ENCODE measurements at places on chromosomes 7 and 10. TPM values are rescaled to one million over a fixed set of nuclear protein-coding genes. Genes with fewer than 3 reads are reported as not detected.

Gene PRKG1
- not detected for total RNA-seq

DNA sequence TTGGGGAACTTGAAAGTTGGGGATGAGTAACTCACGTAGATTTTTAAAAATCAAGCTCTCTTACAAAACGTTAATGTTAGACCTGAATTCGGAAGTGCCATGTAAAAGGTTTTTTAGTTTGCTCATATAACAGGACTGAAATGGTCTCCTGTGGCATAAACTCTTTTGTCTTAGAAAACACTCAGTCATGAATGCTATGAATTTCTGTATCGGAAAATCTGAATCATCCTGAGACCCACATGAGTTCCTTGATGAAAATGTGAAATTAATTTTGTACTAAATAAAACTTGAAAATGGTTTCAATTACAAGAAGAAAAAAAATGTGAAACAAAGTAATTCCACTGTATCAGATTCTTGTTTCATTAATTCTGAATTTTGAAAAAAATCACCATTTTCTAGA, 134.8 kb upstream of the BMPER start:
- no peaks in the 10 kb centered on the region for H3K36me3 ChIP-seq
- no peaks in the 10 kb centered on the region for H3K27me3 ChIP-seq
- H3K4me3 ChIP-seq, result no peak overlapping the region
- DNase-seq, result no peak
- H3K27ac ChIP-seq, result no peak overlapping the region
- H3K4me1 ChIP-seq, result no peaks in the 10 kb centered on the region

DNA sequence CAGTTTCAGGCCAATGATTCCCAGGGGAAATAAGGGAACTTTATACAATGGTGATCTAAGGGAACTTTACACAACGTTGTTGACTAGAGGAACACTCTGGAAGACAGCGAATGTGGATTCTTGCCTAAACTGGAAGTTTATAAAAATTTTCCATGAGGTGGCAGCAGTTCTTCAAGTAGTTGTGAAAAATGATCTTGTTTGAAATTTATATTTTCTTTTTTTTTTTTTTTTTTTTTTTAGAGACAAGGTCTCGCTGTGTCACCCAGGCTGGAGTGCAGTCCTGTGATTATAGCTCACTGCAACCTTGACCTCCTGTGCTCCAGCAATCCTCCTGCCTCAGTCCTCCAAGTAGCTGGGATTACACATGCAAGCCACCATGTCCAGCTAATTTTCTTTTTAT, 32.1 kb upstream of the GTF2I start:
- H3K27me3 ChIP-seq, result no peaks in the 10 kb centered on the region
- H3K36me3 ChIP-seq, result no peaks in the 10 kb centered on the region
- peaks cover 4% of the 10 kb centered on the region for H3K4me1 ChIP-seq

GRCh38 chr10:73743327-73743904, 756 bp upstream of the SEC24C start:
- H3K4me1 ChIP-seq, result peaks cover 36% of the 10 kb centered on the region
- DNase-seq, result no peak
- peaks cover 15% of the 10 kb centered on the region for H3K36me3 ChIP-seq
- H3K4me3 ChIP-seq, result peak overlapping the region; percentile 99

DNA sequence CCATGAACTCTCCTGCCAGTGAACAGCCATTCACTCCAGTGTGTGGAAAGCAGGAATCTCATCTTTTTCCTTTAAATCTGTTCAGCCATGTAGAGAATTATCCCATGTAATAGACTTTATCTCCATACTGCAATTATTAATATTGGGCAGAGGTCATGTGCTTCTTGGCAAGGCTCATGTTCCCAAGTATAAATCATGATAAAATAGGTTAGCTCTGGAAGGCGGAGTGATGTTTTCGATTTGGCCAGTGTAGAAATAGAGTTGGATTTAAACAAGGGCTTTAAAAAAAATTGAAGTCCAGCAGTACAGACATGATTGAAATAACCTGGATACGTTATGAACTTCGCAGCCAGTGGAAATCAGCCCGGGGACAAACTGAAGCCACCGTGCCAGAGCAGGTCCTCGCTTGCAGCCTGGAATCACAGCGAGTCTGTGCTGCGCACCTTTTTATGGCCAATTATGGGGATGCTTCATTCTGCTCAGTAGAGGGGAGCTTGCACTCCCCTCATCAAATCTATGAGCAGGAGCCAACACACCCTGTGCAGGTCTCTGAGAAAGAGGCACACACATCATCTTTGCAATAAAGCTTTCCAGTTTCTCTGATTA, 654.0 kb upstream of the MKI67 start:
- no peak overlapping the region for H3K4me3 ChIP-seq
- H3K27ac ChIP-seq, result no peak overlapping the region
- DNase-seq, result no peak
- H3K36me3 ChIP-seq, result no peaks in the 10 kb centered on the region

DNA sequence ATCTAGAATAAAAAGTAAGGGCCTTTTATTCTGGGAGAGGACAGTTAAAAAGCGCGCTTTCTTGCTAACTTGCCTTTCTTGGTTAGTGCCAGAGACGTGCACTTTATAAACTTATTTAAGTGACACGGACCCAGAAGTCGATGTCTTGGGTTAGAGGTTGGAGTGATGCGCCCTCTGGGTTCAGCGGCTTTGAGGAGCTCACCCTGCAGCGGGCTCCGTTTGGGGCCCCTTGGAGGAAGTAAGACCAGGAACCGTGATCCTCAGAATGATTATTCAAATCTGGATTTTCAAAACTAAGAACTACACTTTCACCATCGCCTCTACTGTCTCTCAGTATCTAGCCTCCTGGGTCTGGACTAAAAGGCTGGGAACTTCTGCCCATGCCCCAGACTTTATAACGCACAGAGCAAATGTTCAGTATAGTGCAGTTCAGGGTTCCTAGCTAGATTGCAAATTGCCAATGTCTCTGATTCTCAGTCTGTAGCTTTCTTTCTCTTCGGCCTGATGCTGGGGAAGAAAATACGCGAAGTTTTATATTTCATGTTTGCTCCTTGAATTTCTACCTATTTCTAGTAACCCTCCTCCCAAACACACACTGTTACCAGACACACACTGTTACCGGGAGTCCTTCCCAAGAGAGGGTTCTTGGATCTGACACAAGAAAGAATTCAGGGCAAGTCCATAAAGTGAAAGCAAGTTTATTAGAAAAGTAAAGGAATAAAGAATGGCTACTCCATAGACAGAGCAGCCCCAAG, 18.6 kb upstream of the SMO start:
- peak overlapping the region; percentile 64 for H3K4me3 ChIP-seq
- H3K27me3 ChIP-seq, result peaks cover 34% of the 10 kb centered on the region
- H3K4me1 ChIP-seq, result peaks cover 15% of the 10 kb centered on the region
- H3K36me3 ChIP-seq, result no peaks in the 10 kb centered on the region

DNA sequence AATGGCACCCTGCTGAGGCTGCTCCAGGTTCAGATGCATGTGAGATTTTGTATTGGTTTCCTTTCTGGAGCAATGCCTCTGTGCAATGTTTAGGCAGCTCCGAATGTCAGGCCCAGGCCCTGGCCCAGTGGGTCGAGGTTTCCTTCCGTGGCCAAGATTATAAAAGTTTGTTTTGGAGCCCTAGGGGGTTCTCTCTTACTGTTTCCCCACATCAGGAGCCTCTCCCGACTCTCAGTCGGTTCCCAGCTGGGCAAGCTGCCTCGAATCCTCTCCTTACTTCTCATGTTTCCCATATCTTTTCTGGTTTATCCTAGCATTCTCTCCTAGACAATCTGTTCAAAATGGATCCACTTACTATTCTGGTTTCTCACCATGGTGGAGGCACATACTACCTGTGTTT, 11.0 kb downstream of the TMEM140 start:
- H3K27ac ChIP-seq, result no peak overlapping the region
- DNase-seq, result no peak
- H3K4me1 ChIP-seq, result peaks cover 39% of the 10 kb centered on the region
- no peaks in the 10 kb centered on the region for H3K27me3 ChIP-seq
- H3K36me3 ChIP-seq, result peaks cover 91% of the 10 kb centered on the region

- DNase-seq, result peak; percentile 59
- H3K27me3 ChIP-seq, result no peaks in the 10 kb centered on the region
- peaks cover 28% of the 10 kb centered on the region for H3K36me3 ChIP-seq
- H3K4me3 ChIP-seq, result peak overlapping the region; percentile 34
- peaks cover 56% of the 10 kb centered on the region for H3K4me1 ChIP-seq
These were observed 6.0 kb downstream of the IL15RA start for GRCh38 chr10:5971315-5971832.

DNA sequence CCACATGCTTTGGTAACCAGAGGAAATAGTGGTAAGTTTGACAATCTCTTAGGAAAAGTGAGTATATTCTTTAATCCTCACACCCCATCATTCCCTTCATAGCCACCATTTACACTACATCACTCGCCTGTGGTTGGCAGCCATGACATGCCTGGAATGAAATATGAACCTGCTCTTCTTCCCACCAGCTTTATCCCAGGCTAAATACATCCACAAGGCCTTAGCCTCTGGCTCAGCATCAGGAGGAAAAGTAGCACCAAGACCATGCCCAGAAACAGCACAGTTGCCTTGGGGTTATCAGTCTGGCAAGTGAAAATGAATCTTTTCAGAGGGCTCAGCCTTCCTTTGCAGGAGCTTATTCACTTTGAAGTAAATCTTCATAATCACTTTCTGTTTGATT, 40.3 kb downstream of the SGCE start:
- no peaks in the 10 kb centered on the region for H3K27me3 ChIP-seq
- no peak for DNase-seq
- H3K4me1 ChIP-seq, result peaks cover 2% of the 10 kb centered on the region
- no peaks in the 10 kb centered on the region for H3K36me3 ChIP-seq
- no peak overlapping the region for H3K4me3 ChIP-seq
- H3K27ac ChIP-seq, result no peak overlapping the region

DNA sequence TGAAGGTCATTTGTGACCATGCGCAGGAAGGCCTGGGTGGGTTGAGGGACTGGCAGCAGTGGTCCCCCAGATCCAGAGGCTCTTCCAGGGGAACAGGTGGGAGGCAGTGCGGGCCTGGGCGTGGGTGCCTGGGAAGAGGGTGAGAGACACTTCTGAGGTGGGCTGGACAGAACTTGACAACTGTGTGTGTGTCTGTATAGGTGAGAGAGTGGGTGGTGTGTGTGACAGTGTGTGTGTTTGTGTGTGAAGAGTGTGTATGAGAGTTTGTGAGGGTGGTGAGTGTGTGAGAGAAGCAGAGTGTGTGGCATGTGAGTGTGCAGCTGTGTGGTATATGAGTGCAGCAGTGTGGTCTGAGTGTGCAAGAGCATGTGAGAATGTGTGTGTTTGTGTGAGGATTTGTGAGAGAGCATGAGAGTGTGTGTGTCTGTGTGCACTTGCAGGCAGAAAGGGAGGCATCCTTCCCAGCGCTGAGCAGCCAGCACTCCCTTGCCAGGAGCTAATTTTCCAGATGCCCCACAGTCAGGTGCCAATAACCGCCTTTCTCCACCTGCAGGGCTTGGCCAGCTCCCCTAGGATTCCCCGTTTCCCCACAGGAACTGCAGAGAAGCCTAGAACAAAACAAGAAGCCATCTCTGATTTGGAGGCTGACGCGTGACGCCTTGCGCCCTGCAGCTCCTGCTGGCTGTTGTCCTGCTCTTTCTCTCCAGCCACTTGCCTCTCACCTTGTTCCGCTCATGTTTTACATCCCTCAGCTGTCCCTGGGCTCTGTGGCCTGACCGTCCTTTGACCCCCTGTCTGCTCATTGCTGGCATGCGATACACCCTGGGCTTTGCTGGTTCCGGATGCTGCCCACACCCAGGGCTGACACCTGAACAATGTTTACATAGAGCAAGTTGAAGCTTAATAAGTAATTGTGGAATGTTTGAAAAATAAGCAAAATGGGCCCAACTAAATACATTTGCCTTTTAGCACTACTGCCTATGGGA, 88.0 kb downstream of the TMEM178B start:
- H3K27me3 ChIP-seq, result peaks cover 4% of the 10 kb centered on the region
- DNase-seq, result no peak
- H3K27ac ChIP-seq, result no peak overlapping the region
- no peak overlapping the region for H3K4me3 ChIP-seq
- no peaks in the 10 kb centered on the region for H3K36me3 ChIP-seq

Gene KLF6
- 208 TPM for total RNA-seq

DNA sequence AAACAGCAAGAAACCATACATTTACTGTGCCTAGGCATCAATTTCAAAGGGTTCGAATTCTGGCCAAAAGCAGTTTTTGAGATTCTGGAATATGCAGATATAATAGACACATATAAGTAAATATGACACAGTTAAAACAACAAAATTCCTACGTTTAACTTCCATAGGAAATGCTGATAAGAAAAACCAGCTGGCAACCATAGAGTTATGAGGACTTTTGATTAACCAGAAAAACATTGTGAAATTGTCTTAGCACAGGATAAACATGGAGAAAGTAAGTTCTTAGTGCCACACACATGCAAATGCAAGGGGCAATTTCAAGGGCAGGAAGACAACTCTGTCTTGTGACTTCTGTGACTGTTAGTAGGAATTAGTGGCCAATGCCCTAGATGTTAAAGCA, 702.1 kb downstream of the TNS3 start:
- H3K27me3 ChIP-seq, result no peaks in the 10 kb centered on the region
- H3K36me3 ChIP-seq, result no peaks in the 10 kb centered on the region
- DNase-seq, result no peak

Measured in activated CD8-positive, alpha-beta memory T cell treated with anti-CD3 and anti-CD28 coated beads, Interleukin-2, amount 10 ng/mL, durations not matched to agents 7 days and 5 days (primary cell).